ENCODE measurements at places on chromosomes 11 and 22.

DNA sequence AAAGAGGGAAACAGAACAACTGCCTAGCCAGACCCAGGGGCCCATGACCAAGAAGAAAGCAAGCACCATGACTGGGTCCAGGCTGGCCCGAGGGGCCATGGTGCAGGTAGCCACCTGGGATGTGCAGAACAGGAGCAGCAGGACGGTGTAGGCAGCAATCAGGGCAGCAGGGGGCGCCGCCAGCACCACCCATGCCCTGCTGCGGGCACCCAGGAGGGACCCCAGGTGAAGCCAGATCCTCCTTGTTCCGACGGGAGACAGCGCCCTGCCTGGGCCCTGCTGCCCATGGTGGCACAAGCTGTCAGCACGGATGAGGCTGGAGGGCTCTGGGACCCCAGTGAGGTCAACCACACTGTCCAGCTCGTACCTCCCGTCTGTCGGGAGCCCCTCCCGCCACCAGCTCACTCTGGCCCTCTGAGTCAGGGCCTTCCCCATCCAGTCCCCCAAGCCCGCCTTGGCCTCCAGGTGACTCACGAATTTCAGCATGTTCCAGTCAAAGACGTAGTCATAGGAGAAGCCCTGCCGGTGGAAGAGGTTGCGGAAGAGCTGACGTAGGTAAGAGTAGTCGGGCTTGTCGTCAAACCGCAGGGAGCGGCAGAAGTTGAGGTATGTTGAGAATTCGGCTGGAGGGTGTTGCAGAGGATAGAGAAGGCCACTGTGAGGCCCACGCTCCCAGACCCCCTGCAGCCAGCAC is 18.8 kb downstream of the CSNK1E start:
- no peak for DNase-seq

GRCh38 chr11:128593281-128593680 is 5.9 kb upstream of the ETS1 start:
- DNase-seq, result no peak

DNA sequence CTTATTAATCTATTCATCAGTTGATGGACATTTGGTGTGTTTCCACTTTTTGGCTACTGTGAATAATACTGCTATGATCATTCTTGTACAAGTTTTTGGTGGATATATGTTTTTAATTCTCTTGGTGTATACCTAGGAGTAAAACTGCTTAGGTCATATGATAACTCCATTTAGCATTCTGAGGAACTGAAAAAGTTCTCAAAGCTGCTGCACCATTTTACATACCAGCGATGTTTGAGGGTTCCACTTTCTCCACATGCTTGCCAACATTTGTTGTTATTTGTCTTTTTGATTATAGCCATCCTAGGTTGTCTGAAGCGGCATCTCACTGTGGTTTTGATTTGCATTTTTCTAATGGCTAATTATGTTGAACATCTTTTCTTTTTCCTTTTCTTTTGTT is 4.1 kb upstream of the ACER3 start:
- no peak for DNase-seq

GRCh38 chr11:64251016-64251752 is at the start of gene PLCB3:
TSS of gene PLCB3 (plus strand) at chr11:64251530. CDS start at chr11:64251650, 120 bp downstream.
- DNase-seq, result peak; percentile 83

GRCh38 chr11:130096823-130097222 is 27.1 kb downstream of the APLP2 start:
- no peak for DNase-seq

- DNase-seq, result no peak
Measured at GRCh38 chr22:30169002-30169401, 77.6 kb downstream of the LIF start.

GRCh38 chr22:21753374-21754111 is 17.9 kb upstream of the YPEL1 start:
- DNase-seq, result no peak

DNA sequence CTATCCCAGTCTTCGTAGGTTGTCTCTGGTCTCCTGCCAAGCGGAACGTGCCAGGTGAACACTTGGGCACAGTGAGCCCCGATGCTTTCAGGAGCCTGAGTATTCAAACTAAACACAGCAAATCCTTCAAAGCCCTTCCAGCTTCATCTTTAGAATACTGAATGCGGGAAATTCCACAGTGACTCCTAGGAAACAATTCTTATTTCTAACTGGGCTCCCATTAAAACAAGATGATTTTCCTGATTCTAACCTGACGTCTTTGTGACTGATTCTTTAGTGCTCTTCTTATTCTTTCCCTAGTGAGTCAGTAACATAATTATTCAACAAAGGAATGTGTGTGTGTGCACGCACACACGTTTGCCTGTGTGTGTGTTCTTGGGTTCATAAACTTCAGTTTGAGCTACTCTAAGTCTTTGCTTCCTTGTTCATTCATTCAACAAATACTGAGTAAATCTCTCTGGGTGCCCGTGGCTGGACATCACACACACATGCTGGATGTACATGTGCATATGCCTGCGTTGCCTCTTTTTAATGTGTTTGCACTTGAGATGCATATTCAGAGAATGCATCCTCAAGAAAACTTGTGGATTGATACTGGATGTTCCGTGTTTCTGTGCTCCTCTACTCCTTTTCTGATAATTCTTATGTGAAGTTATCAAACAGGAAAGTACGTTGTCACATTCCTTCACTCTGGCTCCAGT is 134.5 kb downstream of the WNT7B start:
- no peak for DNase-seq

GRCh38 chr22:36274531-36274930 is 21.6 kb downstream of the APOL1 start:
- DNase-seq, result peak; percentile 39

DNA sequence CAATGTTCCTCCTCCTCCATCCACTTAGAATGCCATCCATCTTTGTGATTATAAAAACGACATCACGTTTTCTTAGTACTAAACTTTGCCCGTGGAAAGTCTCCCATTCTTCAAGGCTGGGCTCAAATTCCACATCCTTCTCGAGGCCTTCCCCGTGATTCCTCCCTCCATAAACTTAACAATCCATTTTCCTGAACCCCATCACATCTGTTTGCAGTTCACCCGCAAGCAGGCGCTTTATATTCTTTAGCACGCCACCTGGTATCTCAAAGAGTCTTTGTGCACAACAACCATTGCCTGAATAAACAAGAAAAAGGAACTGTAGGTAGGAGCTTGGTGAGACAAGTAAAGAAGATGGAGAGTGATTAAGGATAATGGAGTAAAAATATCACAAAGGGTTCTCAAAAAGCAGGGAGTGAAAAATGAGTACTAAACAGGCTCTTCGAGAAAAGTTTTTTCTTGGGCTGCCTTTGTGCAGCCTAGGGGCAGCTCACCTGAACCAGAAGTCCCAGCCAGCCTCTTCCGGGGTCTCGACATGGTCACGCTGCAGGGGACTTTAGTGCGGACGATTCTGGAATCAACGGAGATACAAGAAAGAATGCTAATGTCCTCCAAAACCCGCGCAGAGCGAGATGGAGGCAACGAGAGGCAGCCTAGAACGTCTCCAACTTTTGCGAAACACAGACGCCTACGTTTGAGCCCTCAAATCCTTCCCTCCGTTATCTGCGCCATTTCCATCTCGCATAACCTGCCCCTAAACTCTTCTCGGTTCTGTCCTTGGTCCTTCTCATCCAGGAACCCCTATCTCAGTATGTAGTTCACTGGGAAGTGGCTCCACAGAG is 585 bp downstream of the THYN1 start:
- DNase-seq, result peak; percentile 47

GRCh38 chr11:60367009-60367408 is 11.3 kb upstream of the MS4A7 start:
- peak; percentile 86 for DNase-seq
